ENCODE measurements at places on chromosomes 7 and 10.

- DNase-seq: no peak
Observed at GRCh38 chr10:19570120-19570519, 246.1 kb upstream of the PLXDC2 start.

GRCh38 chr7:137870684-137871083 is 23.9 kb upstream of the DGKI start:
- no peak for DNase-seq

- no peak for DNase-seq
Observed at GRCh38 chr7:156219307-156220077, 407.2 kb upstream of the SHH start.

DNA sequence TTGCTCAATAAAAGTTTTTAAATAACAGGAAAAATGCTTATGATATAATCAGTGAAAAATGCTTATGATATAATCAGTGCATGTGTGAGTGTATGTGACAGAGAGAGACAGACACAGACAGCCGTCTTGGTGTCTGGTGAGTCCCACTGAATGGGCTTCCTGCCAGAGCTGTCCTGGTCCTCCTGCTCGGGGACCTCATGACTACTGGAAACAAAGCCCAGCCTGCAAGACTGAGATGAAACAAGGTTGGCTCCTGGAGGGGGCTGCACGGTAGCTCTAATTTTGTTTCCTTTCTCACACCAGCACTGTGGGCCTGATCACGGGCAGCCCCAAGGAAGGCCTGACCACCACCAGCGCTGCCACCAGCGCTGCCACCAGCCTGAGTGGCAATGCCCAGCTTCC is 57.3 kb downstream of the NRP1 start:
- DNase-seq: no peak

DNA sequence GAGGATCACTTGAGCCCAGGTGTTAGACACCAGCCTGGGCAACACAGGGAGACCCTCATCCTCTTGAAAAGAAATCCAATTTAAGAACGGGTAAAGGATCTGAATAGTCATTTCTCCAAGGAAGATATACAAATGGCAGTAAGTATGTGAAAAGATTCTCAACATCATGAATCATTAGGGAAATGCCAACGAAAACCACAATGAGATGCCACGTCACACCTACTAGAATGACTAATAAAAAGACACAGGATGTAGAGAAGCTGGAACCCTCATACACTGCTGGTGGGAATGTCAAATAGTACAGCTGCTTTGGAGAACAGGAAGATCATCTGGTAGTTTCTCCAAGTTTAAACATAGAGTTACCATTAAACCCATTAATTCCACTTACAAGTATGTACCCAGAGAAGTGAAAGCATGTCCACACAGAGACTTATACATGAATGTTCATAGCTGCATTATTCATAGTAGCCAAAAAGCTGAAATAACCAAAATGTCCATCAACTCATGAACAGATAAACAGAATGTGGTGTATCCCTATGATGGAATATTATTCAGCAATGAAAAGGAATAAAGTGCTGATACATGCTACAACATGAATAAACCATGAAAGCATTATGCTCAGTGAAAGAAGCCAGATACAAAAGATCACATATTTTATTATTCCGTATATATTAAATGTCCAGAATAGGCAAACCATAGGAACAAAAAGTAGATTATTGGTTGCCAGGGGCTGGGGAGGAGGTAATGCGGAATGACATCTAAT is 13.1 kb upstream of the ZMIZ2 start:
- no peak for DNase-seq

GRCh38 chr7:1669954-1670893 is at the start of gene ELFN1:
ELFN1 (plus strand) TSS chr7:1670277; CDS start chr7:1744597, 74,320 bp downstream.
- DNase-seq: peak; percentile 55

- DNase-seq: no peak
Observed at GRCh38 chr7:18971839-18972238, 145.6 kb downstream of the TWIST1 start.

- DNase-seq: no peak
Observed at GRCh38 chr10:78448994-78449418, 415.3 kb downstream of the RPS24 start.

- no peak for DNase-seq
Observed at GRCh38 chr7:92655346-92655884, 65.2 kb upstream of the FAM133B start.

- no peak for DNase-seq
Observed at GRCh38 chr10:124072106-124072505, 21.3 kb downstream of the CHST15 start.

Measured in NCI-H1105 (cell line).